ENCODE measurements at places on chromosomes 1 and 21. TPM values are rescaled to one million over a fixed set of nuclear protein-coding genes. Genes with fewer than 3 reads are reported as not detected.

The ADAMTS4 gene
- 47.7 TPM for total RNA-seq

The LAD1 gene
- not detected for total RNA-seq

The SYTL1 gene
- total RNA-seq: 0.88 TPM

The SLC37A1 gene
- total RNA-seq: 10.7 TPM

The HAO2 gene
- total RNA-seq: 0.90 TPM

The OR2T11 gene
- total RNA-seq: 0.36 TPM

The CCDC27 gene
- total RNA-seq: not detected

The S100A1 gene
- total RNA-seq: 251 TPM

The NMNAT2 gene
- 207 TPM for total RNA-seq

GRCh38 chr21:38861056-38861455 lies 55.3 kb downstream of the ETS2 start:
- no peak for DNase-seq

- DNase-seq: no peak
These were observed 162.3 kb downstream of the PSMG1 start for GRCh38 chr21:39020751-39021477.

GRCh38 chr1:42937141-42937696 lies 21.4 kb downstream of the SLC2A1 start:
- DNase-seq: no peak

- DNase-seq: no peak
These were observed 83.0 kb downstream of the IGSF21 start for GRCh38 chr1:18190598-18190997.

GRCh38 chr1:120178799-120179756 lies 2.8 kb upstream of the SEC22B start:
- DNase-seq: no peak

- peak; percentile 52 for DNase-seq
These were observed 827 bp downstream of the OR2B11 start for GRCh38 chr1:247456914-247457639.

DNA sequence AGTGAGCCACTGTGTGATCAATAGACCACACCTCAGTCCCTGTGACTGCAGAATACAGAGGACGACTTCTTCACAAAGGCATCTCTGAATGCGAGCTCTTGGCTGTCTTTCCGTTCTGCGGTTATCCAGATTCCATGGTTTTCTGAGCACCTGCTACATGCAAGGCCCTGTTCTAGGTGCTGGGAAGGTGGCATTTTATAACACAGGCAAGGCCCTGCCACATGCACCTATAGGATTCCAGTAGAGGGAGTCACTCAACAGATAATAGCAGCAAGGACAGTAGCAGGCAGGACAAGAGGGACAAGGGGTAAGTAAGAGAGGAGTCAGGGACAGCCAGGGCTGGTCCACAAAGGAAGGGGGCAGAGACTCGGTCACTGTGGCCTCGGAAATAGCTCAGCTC lies 9.0 kb downstream of the URB1 start:
- no peak for DNase-seq

DNA sequence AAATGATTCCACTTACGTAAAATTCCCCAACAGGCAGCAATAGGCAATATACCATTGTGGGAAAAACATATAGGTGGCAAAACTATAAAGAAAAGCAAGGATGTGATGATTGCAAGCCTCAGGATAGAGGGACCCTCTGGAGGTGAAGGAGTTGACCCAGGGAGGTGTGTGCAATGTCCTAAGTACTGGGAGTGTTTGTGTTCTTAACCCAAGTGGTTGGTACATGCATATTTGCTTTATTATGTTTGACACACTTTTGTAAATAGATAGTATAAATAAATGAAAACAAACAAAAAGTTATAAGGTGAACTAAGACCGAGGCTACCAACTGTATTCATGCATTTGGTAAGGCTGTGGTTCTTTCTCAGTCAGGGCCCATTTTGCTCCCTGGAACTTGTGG lies 7.5 kb downstream of the MX1 start:
- no peak for DNase-seq

DNA sequence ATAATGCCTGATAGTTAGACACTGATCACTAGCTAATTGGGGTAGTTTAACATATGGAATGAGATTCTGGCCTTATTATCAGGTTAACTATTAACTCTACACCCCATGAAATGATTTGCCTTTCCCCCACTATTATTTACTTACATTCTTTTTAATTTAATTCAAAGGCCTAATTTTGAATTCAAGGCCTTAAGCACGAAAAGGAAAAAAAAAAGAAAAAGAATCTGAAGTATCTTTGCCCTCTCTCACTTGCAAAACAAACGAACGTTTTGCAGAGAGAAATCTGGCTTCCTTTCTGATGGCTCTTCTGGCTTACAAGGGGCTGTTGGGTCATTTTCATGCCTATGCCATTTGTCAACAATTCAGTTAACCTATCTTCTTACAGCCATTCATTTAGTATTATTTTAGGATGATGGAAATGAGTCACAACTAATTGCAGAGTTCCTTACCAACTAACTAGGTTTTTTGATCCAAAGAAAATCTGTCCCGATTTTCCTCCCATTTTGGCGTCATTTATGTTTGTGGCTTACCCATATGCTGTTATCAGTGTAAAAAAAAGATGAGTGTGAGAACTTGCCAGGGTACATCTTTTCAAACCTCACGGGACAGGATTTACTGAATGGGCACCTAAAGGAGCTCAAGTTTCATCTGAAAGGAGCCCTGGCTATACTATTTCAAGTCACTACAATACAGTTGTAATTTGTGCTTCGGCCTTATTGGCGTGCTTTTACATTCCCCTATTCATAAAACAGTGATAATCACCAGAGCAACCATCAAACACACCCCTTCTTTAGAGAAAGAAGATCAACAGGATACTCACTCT lies 1.9 kb upstream of the ERRFI1 start:
- DNase-seq: no peak

- no peak for DNase-seq
These were observed 3.8 kb upstream of the TINAGL1 start for GRCh38 chr1:31572323-31573104.

- no peak for DNase-seq
These were observed 867 bp downstream of the PTPRC start for GRCh38 chr1:198639671-198640143.

GRCh38 chr21:41367945-41368734 lies 6.3 kb downstream of the MX2 start:
- no peak for DNase-seq

GRCh38 chr1:204692325-204692840 lies 6.8 kb upstream of the LRRN2 start:
- DNase-seq: no peak

- no peak for DNase-seq
These were observed 68.5 kb upstream of the DUSP10 start for GRCh38 chr1:221810406-221810805.

GRCh38 chr1:222275001-222275728 lies 272.7 kb downstream of the HHIPL2 start:
- DNase-seq: no peak

GRCh38 chr21:23960769-23961168 lies 1646.5 kb downstream of the MRPL39 start:
- DNase-seq: no peak

DNA sequence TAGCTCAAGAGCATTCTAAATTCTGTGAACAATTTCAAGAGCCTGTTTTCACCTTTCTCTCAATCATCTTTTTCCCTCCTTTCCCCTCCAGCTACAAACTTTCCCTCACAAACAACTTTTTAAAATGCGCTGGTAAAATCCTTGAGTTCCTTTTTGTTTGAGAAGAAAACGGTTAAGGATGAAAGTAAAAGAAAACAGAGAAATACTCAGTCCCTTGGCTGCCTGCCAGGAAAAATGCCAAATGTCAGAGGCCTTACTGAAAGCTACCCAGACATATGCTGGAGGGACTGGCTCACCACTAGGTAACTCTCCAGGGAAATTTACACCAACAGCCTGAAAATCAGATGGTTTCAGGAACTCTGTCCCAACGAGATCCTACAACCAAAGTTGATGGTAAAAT lies 11.0 kb upstream of the SERBP1 start:
- DNase-seq: no peak

- DNase-seq: no peak
These were observed 10.5 kb downstream of the NCMAP start for GRCh38 chr1:24566236-24566867.

DNA sequence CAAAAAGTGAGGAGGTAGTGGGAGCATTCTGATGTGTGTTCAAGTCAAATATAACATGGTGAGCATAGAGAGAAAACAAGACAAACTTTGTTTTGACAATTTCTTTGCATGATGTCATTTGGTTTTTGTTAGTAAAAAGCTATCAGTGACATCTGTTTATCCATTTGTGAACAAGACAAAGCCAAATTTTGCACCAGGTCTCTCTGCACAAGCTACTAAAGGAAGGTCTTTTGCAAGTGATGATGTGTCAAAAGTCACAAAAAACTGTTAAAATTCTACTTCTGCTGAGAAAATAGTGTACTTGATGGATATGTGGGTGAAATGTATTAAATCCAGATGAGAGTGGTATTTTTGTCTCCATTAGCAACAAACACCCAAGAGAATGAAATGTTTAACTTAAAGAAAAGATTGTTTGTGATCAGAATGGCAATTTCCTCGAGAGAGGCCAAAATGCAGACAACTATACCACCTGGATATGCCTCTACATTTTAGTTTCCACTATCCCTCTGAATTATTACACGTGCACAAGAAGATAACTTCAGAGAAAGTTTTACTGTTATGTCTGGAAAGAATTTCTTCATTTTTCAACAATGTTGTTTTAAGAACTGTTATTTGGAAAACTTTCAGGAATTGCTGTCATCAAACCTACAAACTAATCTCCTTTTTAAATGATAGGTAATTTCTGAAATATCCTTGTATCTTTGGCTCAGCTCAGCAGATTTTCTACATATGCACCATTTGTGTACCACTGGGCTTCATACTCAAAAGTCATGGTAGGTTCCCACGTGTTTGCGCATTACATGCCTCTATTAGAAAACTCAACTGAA lies 807.4 kb upstream of the ADGRL2 start:
- no peak for DNase-seq

GRCh38 chr1:6359216-6360116 lies 34.1 kb downstream of the ACOT7 start:
- no peak for DNase-seq

Data from dorsolateral prefrontal cortex (tissue), 122 donors.